ENCODE measurements at places on chromosomes 16 and 17.

DNA sequence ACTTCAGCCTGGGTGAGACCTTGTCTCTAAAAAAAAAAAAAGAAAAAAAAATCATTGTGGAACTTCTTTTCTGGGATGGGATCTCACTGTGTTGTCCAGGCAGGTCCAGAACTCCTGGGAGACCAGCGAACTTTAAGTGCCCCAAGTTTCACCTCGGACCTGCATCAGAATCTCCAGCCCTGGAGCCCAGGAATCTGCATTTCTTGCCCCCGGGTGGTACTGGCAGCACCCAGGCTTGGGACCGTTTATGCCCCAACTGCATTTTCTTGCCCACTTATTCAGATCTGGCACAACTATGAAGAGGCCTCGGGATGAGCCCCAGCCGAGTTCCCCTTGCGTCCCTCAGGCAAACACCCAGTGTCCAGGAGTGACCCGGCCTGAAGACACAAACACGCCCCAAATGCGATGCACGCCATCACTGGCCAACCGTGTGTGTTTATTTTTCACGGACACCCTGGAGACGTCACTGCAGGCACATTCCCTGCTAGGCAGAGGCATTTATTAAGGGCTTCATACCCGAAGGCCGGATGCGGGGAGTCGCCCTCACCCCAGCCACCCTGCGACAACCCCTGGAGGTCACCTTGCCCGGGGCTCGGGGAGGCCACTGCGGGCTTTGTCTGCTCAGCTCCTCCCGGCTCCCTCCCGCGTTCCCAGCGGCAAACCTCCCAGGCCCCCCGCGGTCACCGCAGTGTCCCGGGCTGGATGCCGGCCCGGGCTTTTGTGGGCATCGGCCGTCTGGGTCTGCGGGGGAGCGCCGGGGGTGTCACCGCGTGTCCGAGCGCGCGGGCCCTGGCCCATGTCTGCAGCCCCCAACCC, 684 bp upstream of the SPIRE2 start:
- DNase-seq = no peak

GRCh38 chr17:6100891-6101500, 30.8 kb downstream of the WSCD1 start:
- DNase-seq = no peak

DNA sequence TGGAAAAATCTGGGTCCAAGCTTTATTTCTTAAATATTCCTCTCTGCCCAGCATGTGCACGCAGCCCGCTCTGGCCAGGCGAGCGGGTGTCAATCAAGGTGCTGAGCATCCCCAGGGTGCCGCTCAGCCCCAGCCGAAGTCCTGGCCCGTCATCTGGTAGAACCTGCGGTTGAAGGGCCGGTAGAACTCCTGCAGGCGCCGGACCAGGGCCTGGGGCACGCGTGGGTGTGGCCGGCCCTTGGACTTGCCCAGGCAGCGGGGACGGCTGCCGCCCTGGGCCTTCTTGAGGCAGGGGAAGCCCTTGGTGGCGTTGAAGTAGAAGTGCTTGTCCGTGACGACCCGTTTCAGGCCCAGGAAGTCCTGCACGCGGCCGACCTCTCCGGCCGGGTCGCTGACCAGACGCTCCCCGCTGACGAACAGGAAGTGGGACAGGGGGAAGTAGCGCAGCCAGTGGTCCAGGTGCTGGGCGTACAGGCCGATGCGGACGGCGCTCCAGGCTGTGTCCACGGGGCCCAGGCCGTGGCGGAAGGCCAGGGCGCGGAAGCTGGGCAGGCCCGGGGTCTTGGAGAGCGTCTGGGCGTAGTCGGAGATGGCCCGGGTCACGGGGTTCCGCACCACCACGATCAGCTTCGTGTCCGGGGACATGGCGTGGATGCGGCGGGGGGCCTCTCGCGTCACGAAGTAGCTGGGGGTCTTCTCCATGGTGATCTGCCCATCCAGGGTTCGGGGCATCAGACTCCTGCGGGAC, 6.6 kb downstream of the HS3ST6 start:
- DNase-seq = no peak

DNA sequence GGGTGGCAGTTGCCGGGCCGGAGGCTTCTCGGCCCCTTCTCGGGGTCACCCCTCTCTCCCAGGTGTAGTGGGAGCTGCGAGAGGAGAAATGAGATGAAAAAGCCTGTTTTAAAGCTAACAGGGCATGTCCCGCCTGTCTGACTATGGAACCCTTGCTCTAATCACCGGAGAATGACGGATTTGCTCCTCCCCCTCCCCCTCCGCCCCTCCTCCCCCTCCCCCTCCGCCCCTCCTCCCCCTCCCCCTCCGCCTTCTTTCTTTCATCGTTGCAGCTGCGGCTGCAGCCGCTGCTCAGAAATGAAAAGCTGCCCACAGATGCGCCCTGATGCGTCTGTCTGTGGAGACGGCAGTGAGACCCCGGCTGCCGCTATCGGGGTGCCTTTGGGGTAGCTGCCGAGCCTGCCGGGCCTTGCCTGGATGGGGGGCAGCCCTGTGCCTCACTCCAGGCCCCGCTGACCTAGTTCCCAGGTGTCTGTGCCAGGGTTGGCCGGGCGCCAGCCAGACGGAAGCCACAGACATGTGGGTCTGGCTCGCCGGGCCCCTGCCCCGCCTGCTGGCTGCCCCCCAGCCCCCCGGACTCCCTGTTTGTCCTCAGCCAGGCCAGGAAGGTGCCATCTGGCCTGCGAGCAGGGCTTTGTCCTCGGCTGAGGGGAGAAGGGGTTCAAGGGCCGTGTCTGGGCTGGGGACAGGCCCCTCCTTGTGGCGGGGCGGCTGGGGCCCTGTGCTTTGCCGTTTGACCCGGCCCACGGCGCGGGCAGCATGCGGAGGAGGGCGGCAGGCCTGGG, 37.7 kb downstream of the GINS2 start:
- no peak for DNase-seq

DNA sequence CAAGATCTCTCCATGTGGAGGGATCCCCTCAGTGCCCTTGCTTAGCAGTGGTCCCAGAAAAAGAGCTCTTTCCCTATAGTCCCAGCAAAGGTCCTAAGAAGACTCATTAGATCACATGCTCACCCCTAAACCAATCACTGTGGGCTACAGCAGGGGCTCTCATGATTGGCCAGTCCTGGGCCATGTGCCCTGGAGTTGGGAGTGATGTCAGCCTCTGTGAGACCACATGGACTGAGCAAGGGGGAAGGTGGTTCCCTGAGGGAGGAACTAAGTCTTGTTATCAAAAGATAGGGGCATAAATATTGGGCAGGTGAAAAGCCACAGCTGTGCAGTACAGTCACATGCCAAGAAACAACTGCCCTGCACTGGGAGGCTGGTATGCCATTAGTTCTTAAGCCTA, 51.3 kb downstream of the SCNN1B start:
- no peak for DNase-seq

- DNase-seq = no peak
Observed at GRCh38 chr17:21127509-21128077, 829 bp downstream of the DHRS7B start.

DNA sequence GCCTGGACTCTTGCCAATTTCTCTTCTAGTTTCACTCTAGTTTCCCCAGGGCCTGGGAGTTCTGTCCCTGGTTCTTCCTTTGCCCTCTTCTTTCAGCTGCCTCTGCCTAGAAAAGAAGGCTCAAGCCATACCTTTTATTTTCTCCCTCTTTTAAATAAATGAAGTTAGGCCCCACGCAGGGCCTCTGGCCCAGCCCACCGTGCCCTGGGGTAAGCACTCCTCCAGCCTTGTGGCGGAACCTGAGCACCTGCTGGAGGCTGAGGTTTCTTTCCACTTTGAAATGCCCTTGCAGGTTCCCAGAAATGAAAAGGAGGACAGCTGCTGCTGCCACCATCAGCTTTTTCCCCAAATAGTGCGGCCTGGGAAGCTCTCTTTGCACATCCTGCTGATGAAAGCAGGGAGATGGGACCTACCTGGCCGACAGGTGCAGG, 139.4 kb downstream of the CCDC182 start:
- no peak for DNase-seq

GRCh38 chr17:82463925-82464566, 5.5 kb downstream of the NARF start:
- no peak for DNase-seq

- DNase-seq = no peak
Observed at GRCh38 chr16:85798283-85798776, 1.0 kb downstream of the EMC8 start.

DNA sequence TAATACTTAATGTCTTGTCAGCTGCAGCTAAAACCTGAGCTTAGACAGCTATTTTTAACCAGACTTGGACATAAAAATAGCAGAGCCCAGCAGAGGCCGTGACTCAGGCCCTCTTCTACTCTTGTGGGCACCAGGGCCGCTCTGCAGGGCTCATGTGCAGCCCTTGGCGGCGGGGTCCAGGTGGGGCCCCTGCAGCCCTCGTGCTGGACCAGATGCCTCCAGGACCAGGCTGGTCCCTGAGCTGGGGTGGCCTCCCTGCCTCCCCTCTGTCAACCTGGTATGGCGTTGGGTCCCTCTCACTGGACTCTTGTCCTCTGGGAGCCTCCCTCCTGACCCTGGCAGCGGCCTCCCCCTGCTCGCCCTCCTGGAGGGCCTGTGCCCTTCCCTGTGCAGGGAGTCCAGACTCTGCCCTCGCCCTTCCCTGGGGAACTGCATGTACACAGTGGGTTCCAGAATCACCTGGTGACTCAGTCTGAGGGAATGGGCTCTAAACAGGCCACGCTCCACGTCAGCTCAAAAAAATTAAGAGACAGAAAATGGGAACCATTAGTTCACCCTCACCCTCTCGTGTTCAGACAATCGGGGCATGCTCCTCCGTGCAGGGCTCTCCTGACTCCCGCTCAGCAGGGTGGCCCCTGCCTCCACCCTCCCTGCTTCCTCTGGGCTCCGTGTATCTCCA, 9.7 kb downstream of the CDK5R1 start:
- DNase-seq = no peak

DNA sequence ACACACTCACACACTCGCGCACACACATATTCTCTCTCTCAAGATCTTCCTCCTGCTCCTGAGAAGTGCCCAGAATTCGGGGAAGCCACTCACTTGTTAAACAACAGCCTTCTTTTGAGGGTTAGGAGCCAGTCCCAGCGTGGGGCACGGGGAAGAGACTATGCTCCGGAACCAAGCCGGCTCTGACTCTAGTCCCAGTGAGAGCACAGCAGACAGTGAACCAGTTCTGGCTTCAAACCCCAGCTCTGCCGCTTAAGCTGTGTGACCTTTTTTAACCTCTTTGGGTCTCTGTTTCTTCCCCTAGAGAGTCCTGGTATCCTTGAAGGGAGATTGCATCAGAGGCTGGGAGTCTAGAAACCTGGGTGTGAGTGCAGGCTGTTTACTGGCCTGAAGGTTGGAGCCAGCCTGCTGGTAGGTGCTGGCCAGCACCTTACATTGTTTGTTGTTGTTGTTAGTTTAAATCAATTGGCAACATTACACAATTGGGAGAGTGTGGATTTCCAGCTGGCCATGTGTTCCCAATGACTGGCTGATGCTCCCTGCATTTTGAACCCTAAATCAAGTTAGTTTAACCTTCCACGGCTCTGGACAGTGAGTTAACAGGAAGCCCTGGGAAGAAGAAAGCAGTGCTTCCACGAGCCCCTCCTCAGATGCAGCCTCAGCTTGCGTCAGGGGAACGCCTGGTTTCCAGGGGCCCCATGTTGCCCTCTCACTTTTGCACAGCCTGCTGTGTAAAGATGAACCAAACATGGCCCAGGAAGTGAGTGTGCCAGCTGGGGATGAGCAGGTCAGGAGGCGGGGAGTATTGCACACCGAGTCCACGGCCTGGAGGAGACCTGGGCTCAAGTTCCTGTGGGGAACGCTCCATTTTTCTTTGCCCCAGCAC, 71.5 kb downstream of the GAS7 start:
- DNase-seq = no peak

- no peak for DNase-seq
Observed at GRCh38 chr17:72683506-72684404, 408.7 kb downstream of the SLC39A11 start.

GRCh38 chr17:61413661-61414126, 14.1 kb downstream of the TBX2 start:
- no peak for DNase-seq

DNA sequence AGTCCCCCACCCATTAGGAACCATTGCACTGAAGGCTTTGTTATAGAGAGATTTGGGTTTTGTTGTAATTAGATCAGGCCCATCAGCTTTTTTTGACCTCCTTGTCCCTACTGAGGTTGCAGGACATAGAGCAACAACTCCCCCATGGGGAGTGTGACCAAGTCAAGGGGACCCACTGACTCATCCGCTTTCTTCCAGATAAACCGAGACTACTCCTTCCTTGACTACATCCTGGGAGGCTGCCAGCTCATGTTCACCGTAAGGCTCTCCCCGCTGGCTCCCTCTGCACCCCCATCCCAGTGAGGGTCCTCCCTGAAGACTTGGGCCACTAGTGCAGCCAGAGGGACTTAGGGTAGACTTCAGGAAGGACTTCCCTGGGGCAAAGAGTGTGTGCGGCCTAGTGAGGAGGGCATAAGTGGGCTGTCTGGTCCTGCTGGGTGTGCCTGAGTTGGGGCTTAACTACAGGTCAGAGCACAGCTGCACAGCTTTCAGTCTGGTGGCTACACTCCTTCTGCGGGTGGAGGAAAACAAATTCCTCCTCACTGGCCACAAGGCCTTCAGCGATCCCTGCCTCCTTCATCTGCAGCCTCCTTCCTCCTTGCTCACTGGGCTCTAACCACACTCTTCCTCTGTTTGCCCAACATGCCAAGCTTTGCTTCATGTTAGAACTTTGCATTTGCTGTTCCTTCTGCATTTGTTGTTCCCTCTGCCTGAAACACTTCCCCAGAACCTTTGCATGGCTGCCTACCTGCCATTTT, 31.0 kb downstream of the CPNE2 start:
- DNase-seq = no peak

GRCh38 chr16:4450931-4451519, 23.4 kb downstream of the NMRAL1 start:
- DNase-seq = no peak

- no peak for DNase-seq
Observed at GRCh38 chr17:15321556-15322251, 19.7 kb downstream of the TEKT3 start.

GRCh38 chr16:17564856-17565255, 94.1 kb upstream of the XYLT1 start:
- DNase-seq = no peak

- no peak for DNase-seq
Observed at GRCh38 chr17:72069586-72070202, 51.1 kb upstream of the SOX9 start.

GRCh38 chr16:2698965-2699750, 16.8 kb downstream of the KCTD5 start:
- no peak for DNase-seq

- no peak for DNase-seq
Observed at GRCh38 chr17:39781031-39781860, 43.5 kb downstream of the GRB7 start.

GRCh38 chr17:40686192-40686591, 17.4 kb downstream of the KRT24 start:
- no peak for DNase-seq

DNA sequence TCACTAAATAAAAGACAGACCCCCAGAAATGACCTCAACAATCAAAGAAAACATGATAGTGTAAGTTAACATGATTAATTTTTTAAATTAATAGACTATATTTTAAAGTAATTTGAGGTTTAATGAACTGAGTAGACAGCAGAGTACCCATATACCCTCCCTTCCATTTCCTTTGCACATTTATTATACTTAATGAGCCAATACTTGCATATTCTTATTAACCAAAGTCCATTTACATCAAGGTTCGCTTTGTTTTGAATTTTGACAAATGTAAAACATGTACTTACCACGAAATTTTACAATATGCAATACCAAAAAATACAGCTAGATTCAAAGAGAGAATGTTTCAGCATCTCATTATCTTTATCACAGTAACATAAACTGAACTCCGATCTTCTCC, 72.7 kb downstream of the KANSL1 start:
- no peak for DNase-seq

- DNase-seq = no peak
Observed at GRCh38 chr17:47204722-47205418, 4.3 kb upstream of the MYL4 start.

GRCh38 chr16:74094514-74094913, 202.1 kb upstream of the PSMD7 start:
- DNase-seq = no peak
